Activated CD4-positive, alpha-beta memory T cell treated with anti-CD3 and anti-CD28 coated beads for 36 hours (primary cell): ENCODE measurements at places on chromosomes 4 and X.

GRCh38 chrX:20369468-20369867 is 102.8 kb upstream of the RPS6KA3 start:
- DNase-seq = no peak

DNA sequence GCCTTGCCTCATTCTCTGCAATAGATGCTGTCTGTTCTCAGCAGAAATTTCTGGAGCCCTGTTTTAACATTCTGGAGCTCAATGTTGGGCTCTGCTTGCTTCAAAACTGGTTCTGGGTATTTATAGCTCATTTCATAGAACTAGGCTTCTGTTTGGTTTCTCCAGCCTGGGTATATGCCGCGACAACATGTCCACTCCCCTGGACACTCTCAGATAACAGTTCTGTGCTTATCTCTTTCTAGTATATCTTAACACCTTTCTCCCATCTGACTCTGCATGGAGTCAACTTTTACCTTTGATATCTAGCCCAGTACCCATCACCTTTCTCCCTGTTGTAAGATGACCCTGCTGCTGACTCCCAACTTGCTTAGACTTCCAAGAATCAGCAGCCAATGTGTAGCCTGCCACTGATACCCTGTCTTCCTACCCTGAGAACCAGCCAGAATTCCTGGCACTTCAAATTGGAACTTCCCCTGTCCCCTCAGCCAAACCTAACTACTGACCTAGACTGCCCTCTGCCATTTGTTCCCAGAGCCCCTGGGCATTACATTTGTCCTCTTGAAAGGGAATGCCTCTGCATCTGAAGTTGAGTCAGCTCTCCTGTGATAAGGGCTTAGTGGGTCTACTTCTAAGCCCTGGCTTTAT is 20.6 kb downstream of the PAGE1 start:
- no peak for DNase-seq

GRCh38 chr4:183139058-183139750 is 40.1 kb downstream of the WWC2 start:
- DNase-seq = no peak

- no peak for DNase-seq
Measured at GRCh38 chrX:29652484-29652883, 562.9 kb upstream of the MAGEB2 start.

DNA sequence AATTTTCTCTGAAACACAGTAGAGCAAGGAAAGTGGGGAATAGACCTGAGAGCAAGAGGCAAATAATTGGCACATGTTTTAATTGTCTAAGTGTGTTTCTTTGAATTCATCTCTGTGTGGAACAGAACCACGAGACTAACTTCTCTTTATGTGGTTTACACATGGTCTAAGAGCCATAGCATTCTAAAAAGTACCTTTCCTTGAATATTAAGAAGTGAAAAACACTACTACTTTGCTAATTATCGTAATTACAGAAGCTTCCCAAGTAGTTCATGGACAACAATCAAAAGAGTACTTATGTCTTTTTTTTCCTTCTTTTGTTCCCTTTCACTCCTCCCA is 2.9 kb upstream of the CYBB start:
- no peak for DNase-seq
